ENCODE measurements at places on chromosomes 2 and 18.

DNA sequence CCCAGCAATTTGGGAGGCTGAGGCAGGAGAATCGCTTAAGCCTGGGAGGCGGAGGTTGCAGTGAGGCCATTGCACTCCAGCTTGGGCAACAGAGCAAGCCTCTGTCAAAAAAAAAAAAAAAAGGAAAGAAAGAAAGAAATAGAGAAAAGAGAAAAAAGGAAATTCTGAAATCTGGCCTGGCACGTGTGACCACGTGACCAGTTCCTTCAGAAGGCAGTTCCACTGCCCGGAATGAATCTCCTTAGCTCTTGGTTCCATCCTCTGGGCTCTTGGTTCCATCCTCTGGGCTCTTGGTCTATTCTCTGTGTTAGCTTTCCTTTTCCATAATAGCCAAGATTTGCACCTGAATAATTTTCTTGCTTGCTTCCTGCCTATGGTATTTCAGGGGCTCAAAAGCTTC is 5.3 kb upstream of the POMC start:
- DNase-seq, result no peak

GRCh38 chr2:120798567-120799247 is 63.0 kb downstream of the GLI2 start:
- DNase-seq, result no peak

DNA sequence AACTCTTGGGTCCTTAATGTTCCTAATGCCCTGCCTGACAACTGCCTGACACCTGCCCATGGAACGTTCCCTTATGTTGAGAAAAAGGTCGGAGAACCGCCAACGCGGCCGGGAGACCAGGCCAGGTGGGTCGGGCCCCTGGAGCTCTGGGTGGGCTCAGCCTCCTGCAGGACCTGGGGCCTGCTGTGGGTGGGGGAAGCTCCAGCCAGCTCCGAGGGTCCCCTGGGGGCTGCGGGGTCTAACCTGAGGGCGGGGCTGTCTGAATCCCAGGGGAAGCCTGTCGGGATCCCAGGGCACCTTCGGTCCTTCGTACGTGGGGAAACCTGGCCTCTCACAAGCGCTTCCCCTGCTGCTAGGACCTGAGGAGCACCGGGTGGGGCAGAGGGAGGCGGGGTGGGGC is 296.0 kb downstream of the NDUFA10 start:
- DNase-seq, result no peak

DNA sequence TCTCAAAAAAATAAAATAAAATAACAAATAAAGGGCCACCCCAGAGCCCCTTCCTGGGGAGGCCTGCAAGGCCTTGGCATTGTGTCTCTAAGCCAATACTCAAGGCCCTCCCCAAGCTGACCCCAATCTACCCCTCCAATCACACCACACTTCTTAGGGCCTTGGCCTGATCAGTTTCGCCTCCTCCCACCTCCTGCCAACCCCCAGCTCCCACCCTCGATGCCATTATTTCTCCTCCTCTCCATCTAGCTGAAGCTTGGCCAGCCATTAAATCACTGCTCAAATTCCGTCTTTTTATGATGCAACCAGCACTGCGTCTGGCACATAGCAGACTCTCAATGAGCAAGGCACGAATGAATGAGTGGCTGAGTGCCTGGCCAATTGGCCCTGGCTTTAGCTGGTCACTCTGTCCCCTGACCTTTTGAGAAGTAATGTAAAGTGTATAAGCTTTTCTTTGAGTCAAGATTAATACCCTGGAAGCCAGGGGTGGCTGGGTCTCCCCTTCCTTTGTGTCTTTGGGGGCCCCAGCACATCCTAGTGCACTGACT is 55.9 kb downstream of the SMAD7 start:
- no peak for DNase-seq

DNA sequence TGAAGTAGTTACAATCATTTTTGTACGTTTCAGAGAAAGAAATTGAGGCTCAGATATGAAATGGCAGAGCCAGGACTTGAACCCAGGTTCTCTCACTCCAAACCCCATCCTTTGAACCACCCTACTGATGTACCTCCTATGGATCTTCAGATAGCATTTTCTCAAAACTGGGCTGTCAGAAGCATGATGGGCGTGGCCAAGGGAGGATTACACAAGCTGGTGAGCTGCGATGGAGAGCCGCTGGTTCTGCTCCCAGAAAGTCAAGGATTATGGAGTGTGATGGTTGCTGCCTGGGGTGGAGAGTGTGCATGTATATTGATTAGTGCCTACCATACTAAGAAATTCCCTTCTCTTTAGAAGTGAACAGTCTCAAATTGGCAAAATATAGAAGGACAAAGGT is 47.0 kb upstream of the PPP1CB start:
- no peak for DNase-seq

- DNase-seq, result no peak
These were observed 1171.3 kb downstream of the DSC3 start for GRCh38 chr18:29871246-29871645.
